ENCODE measurements at places on chromosomes 4 and X. TPM values are rescaled to one million over a fixed set of nuclear protein-coding genes. Genes with fewer than 3 reads are reported as not detected.

- no peak for DNase-seq
These were observed 26.0 kb downstream of the AMTN start for GRCh38 chr4:70544279-70544868.

DNA sequence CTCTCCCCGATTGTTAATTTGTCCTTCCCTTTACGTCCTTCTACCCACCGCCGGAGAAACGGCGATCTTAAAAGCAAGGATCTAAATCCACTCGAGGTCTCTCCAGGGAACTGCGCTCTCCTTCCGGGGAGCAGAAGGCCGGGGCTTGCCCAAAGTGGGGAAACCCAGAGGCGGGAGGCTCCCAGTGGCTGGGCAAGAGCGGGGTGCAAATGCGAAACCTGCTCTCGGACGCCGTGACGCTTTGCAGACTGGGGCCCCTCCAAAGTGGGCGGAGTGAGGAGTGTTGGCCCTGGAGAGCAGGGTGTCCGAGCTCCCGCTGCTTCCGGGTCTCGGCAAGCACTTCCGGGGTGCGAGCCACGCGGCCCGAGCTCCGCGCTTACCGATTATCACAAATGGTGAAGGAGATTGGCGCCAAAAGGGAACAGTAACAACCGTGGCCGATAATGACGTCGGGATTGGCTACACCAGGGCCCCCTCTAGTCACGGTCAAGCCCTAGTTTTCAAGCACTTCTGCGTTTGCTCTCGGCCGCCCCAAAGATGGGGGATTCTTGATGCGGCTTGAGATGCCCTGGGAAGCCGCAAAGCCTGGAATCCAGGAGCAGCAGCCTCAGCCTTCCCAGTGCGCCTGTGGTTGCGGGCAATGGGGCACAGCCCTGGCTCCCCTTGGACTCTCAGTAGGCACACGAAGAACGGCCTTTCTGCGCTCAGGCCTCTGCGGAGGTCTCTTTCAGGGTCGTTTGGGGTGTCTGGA lies 29.0 kb downstream of the HAND2 start:
- no peak for DNase-seq

DNA sequence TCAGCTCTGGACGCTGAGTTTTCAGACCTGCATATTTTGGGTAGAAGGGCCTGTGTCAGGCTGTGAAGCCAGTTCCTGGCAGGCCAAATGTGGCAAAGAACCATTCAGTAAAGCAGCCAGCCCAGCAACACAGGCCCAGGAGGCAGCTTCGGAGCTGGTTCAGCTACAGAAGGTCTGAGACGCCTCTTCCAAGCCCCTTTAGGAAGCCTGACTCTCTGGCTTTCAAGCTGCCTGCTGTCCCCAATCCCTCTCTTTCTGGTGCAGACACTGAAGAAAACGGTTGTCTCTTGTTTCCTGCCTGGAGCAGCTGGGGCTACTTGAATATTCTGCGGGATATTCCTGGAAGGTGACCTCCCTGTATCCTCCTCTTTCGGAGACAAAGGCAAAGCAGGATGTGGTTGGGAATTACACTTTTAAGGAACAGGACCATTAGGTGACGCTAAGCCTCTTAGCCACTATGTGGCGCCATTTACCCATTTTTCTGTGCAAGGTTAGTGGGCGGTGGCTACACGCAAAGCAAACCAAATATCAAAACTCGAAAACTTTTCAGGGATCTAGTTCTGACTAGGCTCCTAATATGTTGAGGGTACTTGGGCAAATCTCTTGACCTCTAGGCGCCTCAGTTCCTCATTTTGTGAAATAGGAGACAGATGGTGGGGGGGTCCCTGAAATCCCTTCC lies 47.2 kb upstream of the LAS1L start:
- peak; percentile 24 for DNase-seq

DNA sequence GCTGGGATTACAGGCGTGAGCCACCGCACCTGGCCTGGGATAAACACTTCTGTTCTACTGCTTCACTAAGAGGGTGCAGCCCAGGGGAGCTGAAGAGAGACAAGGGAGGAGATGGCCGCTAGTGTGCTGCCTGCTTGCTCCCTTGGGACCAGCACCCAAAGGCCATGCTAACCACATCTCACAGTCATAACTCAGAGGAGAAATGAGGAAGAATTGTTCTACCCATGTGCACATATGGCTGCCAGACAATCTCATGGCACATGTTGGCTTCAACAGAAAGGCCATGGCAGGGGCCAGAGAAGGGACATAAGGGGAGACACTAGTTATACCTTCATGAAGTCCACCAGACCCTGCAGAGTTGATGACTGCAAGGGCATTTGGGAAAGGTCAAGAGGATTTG lies 22.4 kb downstream of the CLDN22 start:
- DNase-seq, result no peak

DNA sequence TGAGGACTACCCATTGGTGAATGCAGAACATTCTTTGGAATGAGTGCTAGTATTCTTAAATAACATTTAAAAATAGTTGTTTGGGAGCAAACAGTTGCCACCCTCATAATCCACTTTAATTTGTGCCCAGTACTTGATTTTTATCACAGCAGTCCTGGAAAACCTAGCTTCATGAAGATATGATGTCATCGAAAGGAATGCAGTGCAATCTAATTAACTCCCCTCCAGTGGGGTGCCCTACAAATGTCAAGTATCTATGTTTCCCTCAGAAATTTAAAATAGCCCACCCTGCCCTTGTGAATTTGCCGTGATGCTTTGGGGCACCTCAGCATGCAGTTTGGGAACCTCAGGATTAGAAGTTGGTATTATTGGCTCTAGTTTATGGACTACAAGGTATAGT lies 5.4 kb downstream of the RAB9A start:
- DNase-seq, result no peak

DNA sequence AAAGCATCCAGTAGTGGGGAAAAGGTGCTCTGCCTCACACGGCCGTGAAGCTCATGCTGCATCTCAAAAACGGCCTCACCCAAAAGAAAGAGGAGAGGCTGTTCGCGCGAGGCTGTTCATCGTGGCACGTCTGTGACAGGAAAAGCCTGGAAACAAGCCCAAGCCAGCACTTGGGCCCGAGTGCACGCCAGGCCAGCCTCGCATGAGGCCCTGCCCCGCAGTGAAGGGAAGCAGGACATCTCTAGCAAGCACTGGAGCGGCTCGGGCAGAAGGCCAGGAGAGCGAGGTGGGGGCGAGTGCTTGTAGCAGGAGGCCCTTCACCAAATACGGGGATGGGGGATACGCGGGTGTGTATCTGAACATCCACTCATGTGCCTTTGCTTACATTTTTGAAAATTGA lies 39.9 kb upstream of the MXD4 start:
- no peak for DNase-seq

DNA sequence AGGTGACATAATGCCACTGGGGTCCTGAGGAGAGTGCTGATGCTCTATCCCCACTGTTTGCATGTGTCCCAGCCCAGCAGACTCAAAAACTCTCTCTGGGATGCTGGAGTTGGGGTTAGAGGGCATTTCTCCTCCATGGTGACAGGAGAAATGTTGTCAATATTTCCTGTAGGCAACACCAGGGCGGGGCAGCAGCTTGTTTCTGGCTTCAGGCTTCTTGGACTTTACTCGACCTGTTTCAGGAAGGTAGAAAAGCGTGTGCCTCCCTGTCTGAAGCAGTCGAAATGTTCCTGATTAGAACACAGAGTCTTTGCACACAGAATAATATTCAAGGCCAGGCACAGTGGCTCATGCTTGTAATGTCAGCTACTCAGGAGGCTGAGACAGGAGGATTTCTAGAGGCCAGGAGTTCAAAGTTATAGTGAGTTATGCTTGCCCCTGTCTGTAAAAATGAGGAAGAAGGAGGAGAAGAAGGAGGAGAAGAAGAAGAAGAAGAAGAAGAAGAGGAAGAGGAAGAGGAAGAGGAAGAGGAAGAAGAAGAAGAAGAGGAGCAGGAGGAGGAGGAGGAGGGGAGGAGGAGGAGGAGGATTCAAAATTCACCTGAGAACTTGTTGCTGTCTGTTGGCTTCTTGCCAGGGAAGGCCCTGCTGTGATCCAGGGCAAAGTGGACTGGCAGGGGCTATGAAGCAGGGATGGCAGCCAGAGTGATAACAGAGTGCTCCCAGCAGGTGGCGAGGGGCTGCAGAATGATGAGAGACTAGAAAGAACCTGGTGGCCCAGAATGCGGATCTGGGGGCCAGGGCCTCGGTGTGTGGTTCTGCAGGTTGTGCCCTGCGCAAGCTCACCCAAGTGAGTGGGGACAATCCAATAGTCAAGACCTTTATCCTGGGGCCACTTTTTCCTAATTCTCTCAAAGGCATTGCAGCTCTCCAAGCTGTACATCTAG lies 82.9 kb downstream of the RTL5 start:
- no peak for DNase-seq

DNA sequence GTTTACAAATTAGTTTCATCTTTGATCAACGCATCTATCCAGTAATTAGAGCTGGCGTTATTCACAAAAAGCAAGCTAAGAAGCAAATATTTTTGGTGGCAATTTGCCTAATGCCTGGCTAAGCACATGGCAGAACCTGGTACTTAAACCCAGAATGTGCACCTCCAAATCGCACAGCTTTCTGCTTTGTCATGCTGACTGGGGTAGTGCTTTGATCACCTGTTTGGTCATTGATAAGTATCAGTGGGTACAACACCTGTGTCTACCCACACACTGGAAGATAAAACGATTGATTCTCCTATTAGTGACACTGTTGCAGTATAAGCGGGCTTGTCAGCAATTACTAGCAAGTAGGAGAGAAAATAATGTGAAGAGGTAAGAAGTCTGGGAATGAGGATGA lies 1.9 kb downstream of the NUDT6 start:
- no peak for DNase-seq

- DNase-seq, result no peak
These were observed 117.4 kb upstream of the NALF2 start for GRCh38 chrX:69386681-69387080.

DNA sequence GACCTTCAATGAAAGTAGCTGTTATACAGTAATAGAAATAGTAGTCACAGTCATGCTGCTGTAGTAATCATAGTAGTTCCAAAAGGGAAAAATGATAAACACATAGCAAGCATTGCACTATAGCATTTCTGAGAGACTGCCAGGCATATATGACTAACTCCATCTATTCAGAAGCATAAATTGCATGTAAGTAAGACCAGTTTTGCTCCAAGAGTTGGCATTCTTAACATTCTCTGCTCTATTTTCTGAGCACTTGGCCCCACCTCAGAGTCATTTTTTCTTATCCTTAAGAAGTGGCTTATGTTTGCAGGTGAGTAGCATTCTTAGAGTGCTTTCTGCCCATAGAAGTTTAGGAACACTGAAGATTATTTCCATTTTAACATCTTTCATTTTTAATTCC lies 490.3 kb upstream of the TECRL start:
- no peak for DNase-seq

DNA sequence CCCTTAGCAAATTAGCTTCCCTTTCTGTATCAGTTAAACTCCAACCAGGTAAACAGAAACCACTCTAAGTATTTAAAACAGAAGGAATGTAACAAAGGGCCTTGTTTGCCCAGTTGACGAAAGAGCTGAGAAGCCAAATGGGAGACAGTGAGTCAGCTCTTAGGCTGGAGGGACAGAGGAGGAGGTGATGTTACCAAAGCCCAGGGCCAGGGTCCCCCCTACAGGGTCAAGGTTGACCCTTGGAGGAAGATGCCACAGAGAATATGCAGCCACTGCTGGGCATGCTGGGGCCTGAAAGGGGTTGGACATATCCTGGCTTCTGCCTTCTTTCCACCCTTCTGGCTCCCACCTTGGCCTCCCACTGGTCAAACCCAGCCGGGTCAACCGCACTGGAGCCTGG lies 38.3 kb upstream of the LGI2 start:
- DNase-seq, result no peak

DNA sequence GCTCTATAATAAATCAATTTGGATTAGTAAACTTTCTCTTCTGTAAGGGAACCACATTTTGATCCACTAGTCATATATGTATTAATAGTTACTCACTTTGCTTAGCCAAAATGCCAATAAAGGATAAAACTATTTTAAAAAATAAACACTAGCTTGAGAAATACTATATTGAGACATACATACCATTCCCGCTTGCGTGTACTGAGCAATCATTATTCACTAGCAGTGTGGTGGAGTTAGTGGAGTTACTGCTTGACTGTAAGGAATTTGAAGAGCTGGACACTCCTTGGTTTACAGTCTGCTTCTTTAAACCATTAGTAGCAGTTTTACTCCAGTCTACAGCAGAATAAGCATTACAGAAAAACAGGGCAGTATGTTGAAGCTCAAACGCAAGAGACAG lies 10.8 kb upstream of the PHKA2 start:
- DNase-seq, result no peak

DNA sequence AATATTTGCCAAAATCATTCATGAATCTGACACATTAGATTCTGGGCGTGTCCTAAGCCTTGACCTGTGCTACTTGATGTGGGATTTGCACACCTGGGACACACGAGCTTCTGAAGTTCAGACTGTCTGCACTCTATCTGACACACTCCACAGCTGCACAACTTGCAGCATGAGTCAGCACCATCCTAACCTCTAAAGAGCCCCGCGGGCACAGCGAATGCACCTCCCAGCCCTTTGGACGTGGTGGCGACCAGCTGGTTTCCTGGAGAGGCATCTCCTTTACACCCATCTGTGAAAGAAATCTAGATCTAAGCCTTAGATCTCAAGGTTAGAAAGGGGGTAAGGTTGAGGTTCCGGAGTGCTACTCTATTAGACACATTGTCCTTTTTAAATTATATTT lies 69.2 kb downstream of the SORBS2 start:
- DNase-seq, result no peak

- no peak for DNase-seq
These were observed 728 bp downstream of the UBA6 start for GRCh38 chr4:67700116-67700737.

DNA sequence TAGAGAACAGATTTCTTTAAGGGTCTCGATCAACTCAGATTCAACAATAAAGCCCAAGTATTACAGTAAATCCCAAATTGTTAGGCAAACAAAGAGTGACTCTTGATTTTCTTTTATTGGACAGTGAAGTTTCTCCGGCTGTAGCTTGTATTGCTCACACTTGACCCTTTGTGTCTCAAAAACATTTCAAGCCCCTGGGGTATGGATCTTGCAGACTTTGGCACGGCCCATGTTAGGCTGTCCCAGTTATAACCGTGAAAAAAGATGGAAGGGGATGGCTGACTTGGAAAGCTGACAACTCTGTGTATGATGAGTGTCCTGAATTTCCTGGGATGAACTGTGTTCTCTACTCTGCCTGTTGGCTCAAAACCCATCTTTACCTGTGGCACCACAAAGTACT lies 356.1 kb downstream of the SLITRK2 start:
- no peak for DNase-seq

- no peak for DNase-seq
These were observed 10.6 kb downstream of the TSPAN6 start for GRCh38 chrX:100625985-100626491.

ARR3 gene
- not detected for total RNA-seq

CYSLTR1 gene
- 1.2 TPM for total RNA-seq

IQSEC2 gene
- 17.1 TPM for total RNA-seq

CASP6 gene
- total RNA-seq, result 6.0 TPM

GRID2 gene
- total RNA-seq, result not detected

ADAMTS3 gene
- 0.60 TPM for total RNA-seq

CLIC2 gene
- 11.7 TPM for total RNA-seq

GC gene
- total RNA-seq, result not detected

CORIN gene
- 92.0 TPM for total RNA-seq

FBXW7 gene
- total RNA-seq, result 56.7 TPM

PRSS12 gene
- not detected for total RNA-seq

CTSO gene
- 5.8 TPM for total RNA-seq

MAGEC2 gene
- not detected for total RNA-seq
